ENCODE measurements at places on chromosomes 7 and 10.

DNA sequence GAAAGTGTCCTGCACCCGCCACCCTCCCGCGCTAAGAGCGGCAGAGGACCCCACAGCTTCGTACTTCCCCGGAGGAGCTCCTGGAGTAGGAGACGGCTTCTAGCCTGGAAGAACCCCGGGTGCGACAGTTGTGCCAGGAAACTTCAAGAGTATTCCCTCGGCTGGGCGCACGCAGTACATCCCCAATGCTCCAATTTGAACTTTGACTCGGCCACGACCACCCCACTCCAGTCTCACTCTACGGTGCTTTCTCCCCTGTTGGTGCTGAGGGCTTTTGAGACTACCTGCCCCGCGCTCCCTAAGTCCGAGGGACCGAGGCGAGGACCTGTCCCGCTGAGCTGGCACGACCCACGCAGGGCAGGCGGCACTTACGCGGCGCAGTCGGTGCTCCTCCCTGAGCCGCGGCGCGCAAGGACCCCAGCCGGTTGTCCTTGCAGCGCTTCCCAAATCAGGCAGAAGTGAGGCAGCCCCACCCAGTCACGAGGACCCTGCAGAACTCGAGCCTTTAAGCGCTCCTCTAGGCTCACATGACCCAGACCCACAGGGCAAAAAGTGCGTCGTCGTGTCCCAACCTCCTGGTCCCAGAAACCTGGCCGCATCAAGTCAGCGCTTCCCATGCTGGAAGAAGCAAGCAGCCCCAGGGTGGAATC, at the start of gene CPVL:
TSS of gene CPVL (minus strand) at position 481 of the 650 bp plus-strand sequence. CDS start 25,476 bp downstream, outside the sequence.
- no peak for DNase-seq

GRCh38 chr7:77209479-77210139, 10.0 kb upstream of the FGL2 start:
- no peak for DNase-seq

DNA sequence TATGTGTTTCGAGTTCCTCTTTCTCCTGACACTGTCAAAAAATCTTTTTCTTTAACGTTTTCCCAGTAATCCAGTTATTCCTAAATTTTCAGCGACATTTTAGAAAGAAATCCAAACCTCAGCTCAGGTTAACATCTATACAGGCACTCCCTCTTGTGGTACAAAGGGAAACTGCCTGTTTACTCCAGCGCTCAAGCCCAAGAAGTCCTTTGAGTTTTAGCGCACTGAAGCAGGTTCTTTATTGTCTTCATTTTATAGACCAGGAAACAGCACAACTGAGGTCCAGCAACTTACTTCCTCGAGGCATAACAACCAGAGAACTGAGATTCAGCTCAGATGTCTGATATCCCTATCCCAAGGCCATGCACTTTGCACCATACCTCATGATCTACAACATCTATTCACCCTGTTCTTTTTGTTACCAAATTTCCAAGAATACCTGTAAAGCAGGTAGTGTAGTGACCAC, 287.2 kb upstream of the MKLN1 start:
- DNase-seq: peak; percentile 48

DNA sequence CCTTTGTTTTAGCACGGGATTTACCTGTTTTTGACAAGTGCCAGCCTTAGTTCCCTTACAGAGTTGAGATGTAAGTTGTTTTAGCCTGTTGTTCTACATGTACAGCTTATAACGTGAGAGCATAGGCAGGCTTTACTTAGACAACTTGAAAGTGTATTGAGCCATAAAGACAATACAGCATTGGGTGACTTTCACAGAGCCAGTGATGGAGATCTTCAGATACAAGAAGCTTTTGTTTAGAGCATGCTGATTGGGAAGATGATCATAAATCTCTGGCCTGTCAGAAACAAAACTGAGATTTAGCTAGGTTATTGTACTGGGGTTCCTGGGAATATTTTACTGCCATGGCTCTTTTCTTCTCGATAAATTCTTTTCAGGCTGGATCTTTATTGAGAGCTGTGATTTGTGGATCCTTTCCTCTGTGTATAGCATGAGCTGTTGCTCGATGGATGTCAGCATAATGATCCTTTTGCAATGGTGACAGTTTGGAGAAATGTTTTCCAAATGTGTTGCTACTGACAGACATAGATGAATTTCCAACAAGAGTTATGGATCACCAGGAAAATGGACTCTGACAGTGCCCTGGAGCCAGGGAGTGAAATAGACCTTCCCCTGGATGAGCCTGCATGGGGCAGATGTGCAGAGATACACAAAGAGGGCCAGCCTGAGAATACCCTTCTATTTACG, 30.2 kb downstream of the LHFPL3 start:
- no peak for DNase-seq

GRCh38 chr10:94294168-94294567, 68.6 kb downstream of the NOC3L start:
- DNase-seq: no peak

DNA sequence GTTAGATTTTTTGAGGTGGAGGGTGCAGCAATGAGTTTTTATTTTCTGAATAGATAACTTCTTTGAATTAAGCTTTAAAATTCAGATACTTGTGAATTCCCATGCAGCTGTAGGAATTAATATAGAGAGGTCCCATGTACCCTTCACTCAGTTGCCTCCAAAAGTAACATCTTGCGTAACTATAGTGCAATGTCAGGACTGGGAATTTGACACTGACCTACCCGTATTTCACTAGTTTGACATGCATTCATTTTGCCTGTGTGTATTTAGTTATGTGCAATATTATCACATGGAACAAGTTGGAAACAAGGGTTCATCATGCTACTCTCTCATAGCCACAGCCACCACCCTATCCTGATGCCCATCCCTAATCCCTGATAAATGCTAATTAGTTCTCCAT, 147.1 kb upstream of the IGFBP3 start:
- no peak for DNase-seq

GRCh38 chr10:5887029-5887428, 2.7 kb downstream of the ANKRD16 start:
- DNase-seq: no peak

- DNase-seq: no peak
Measured at GRCh38 chr7:29214816-29215215, 20.2 kb downstream of the CHN2 start.

GRCh38 chr7:19754521-19755116, 18.8 kb downstream of the TMEM196 start:
- DNase-seq: peak; percentile 40

Data from NCI-H446 (cell line).